ENCODE measurements at places on chromosomes 6 and 20. TPM values are rescaled to one million over a fixed set of nuclear protein-coding genes. Genes with fewer than 3 reads are reported as not detected.

DNA sequence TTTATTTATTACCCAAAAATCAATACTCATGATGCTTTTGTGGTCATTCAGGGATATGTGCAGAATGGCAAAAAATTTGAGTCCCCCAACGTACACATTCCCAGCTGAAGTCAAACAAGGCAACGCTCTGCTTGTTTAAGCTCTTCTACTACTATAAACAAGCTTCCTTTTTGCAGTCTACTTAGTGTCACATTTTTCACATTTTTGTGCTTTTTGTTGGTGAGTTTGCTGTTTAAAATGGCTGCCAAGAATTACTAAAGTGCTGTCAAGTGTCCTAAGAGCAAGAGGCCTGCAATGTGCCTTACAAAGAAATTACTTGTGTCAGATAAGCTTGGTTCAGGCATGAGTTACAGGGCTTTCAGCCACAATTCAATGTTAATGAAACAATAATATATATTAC lies 2.1 kb downstream of the WFDC8 start:
- peaks cover 36% of the 10 kb centered on the region for H3K27me3 ChIP-seq
- H3K27ac ChIP-seq = no peak overlapping the region
- no peaks in the 10 kb centered on the region for H3K4me1 ChIP-seq
- no peak for DNase-seq

Gene MUCL3
- total RNA-seq = not detected

- no peak overlapping the region for H3K27ac ChIP-seq
- no peak for DNase-seq
- no peak overlapping the region for H3K4me3 ChIP-seq
- H3K27me3 ChIP-seq = no peaks in the 10 kb centered on the region
- no peaks in the 10 kb centered on the region for H3K36me3 ChIP-seq
These were observed 180.4 kb downstream of the BTBD9 start for GRCh38 chr6:38459291-38459690.

Gene LAMA2
- total RNA-seq = 0.05 TPM

DNA sequence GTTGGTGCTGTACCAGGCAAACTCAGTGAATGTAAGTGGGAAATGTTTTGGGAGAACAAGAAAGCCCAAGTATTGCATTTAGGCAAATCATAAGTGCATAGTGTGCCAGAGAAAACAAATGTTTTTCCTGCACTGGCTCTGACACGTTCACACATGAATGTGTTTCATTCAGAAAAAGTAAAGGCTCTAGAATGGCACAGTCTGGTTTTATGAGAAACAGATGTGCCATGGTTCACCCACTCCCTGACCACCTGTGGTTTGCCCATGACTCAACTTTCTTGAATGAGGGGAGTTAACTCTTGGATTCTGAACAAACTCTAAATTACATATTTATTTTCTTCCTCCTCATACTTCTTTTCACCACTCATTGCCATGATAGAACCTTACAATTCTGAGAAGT lies 126.9 kb downstream of the KCNQ5 start:
- no peak for DNase-seq
- H3K27ac ChIP-seq = no peak overlapping the region
- no peaks in the 10 kb centered on the region for H3K4me1 ChIP-seq
- H3K27me3 ChIP-seq = no peaks in the 10 kb centered on the region

Gene ULBP1
- 0.67 TPM for total RNA-seq

Gene NCOA6
- total RNA-seq = 32.3 TPM

DNA sequence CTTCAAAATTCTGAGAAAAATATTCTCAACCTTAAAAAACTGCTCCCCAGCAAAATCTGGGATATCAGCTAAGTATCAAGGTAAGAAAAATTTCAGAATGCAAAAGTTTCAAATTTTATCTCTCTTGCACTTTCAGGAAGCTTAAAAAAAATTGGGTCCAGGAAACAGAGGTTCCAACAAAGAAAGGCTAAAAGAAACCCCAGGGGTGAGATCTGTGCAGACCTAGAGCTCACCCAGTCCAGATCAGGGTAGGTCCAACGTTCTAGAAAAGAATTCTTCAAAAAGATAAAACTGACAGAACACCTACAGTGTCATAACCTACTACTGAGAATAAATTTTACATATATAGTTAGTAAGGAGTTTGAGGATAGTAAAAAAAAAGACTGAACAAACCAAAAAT lies 23.5 kb downstream of the ILRUN start:
- peak overlapping the region; percentile 98 for H3K27ac ChIP-seq
- H3K4me1 ChIP-seq = peaks cover 63% of the 10 kb centered on the region
- no peak for DNase-seq

Gene RPP21
- total RNA-seq = 37.5 TPM

Gene GDAP1L1
- not detected for total RNA-seq

DNA sequence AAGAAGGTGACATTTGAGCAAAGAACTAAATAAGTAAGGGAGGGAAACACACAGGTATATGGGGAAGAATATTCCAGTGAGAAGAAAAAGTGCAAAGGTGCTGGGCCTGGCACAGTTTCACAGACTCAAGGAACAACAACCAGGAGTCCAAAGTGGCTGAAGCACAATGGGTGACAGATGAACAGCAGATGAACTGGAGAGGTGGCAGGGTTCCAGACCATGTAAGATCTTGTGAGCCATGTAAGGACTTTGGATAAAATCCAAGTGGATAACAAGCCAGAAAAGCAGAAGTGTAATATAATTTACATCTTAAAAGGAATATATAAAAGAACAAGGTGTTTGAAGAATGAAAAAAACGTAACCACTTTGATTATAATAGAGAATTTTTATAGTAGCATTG lies 87.9 kb downstream of the MMS22L start:
- H3K27ac ChIP-seq = no peak overlapping the region
- no peak for DNase-seq
- no peak overlapping the region for H3K4me3 ChIP-seq
- H3K4me1 ChIP-seq = no peaks in the 10 kb centered on the region
- no peaks in the 10 kb centered on the region for H3K27me3 ChIP-seq

DNA sequence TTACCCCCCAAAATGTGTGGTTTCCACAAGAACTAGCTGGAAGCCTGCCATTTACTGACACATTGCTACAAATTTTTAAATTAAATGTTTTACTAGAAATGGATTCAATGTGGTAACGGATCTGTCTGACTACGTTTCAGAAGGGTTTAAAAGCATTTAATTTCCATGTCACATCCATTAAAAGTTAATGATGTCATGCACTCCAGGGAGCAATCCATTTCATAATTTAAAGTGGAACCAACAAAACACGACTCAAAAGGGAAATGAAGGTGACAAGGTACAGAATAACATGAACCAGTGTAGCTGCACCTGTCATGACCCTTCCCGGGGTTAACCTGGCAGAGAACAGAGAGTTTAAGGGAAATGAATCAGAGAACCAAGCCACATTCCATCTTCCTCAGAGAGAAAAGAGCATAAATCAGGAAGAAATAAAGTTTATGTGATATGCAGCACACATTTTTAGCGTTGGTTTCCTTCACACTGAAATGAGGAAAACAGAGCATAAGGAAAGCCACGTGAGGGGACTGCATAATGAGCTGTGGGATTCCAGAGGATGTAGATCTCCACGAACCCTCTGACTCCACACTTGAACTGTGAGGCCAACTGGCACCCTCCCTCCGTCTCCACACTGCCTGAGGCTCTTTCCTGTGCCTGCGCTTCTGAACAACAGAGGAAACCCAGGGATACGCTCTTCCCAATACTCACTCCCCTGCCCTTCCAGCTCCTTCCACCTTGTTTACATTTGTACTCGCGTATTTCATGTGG lies 170.3 kb upstream of the AHI1 start:
- peaks cover 16% of the 10 kb centered on the region for H3K27me3 ChIP-seq
- H3K4me3 ChIP-seq = no peak overlapping the region
- H3K27ac ChIP-seq = no peak overlapping the region
- DNase-seq = no peak
- H3K36me3 ChIP-seq = peaks cover 2% of the 10 kb centered on the region

Gene C20orf144
- total RNA-seq = 0.15 TPM

- no peak for DNase-seq
- H3K4me1 ChIP-seq = no peaks in the 10 kb centered on the region
- no peaks in the 10 kb centered on the region for H3K36me3 ChIP-seq
- H3K27me3 ChIP-seq = no peaks in the 10 kb centered on the region
- H3K4me3 ChIP-seq = no peak overlapping the region
These were observed 91.3 kb downstream of the GRIK2 start for GRCh38 chr6:101484781-101485180.

- H3K4me1 ChIP-seq = no peaks in the 10 kb centered on the region
- H3K27ac ChIP-seq = no peak overlapping the region
- H3K27me3 ChIP-seq = no peaks in the 10 kb centered on the region
- H3K4me3 ChIP-seq = no peak overlapping the region
- DNase-seq = no peak
These were observed 942.1 kb upstream of the EPHA7 start for GRCh38 chr6:94361304-94362060.

GRCh38 chr6:151647976-151648639 lies 154.3 kb downstream of the CCDC170 start:
- H3K4me3 ChIP-seq = no peak overlapping the region
- DNase-seq = no peak
- no peaks in the 10 kb centered on the region for H3K36me3 ChIP-seq
- H3K27me3 ChIP-seq = peaks cover 40% of the 10 kb centered on the region
- no peak overlapping the region for H3K27ac ChIP-seq

Gene TMEM200A
- total RNA-seq = 2.6 TPM

- no peak for DNase-seq
- no peaks in the 10 kb centered on the region for H3K36me3 ChIP-seq
- no peaks in the 10 kb centered on the region for H3K4me1 ChIP-seq
- H3K4me3 ChIP-seq = no peak overlapping the region
- H3K27me3 ChIP-seq = peaks cover 2% of the 10 kb centered on the region
These were observed 92.3 kb downstream of the RFPL4B start for GRCh38 chr6:112439432-112439831.

Gene LRRN4
- not detected for total RNA-seq

Measured in activated CD4-positive, alpha-beta T cell treated with anti-CD3 and anti-CD28 coated beads, Interleukin-2, amount 10 ng/mL, durations not matched to agents 7 days and 5 days (primary cell).